Activated CD8-positive, alpha-beta memory T cell treated with anti-CD3 and anti-CD28 coated beads for 1 hour (primary cell): ENCODE measurements at places on chromosomes 3 and 15.

DNA sequence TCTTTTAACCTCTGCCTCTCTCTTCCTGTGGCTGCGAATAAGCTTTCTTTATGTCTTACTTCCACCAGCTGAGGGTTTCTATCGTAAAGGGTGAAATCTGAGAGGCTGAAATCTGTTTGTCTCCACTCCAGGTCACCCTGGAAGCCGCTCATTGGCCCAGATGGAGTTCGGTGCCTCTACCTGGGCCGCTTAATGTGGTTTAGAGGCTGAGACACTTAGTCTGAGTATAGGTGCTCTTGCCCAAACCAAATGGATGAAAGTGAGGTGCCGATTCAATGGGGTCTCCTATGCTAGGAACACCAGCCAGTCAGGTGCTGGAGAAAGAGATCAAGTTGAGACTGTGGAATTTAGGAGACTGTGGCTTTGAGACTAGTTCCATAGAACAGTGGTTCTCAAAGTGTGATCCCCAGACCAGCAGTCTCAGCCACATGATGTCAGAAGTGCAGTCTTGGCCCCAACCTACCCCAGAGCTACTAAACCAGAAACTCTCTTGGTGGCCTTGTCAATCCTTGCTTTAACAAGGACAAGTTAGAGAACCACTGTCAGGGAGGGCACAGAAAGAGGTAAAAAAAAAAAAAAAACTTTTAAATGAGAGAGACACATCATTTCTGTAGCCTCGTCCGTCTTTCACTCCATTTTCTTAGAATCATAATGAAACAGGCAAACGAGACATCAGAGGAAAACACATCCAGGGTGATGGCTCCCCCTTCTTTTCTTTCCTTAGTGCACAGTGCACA is 54.9 kb upstream of the CCR2 start:
- DNase-seq: no peak

DNA sequence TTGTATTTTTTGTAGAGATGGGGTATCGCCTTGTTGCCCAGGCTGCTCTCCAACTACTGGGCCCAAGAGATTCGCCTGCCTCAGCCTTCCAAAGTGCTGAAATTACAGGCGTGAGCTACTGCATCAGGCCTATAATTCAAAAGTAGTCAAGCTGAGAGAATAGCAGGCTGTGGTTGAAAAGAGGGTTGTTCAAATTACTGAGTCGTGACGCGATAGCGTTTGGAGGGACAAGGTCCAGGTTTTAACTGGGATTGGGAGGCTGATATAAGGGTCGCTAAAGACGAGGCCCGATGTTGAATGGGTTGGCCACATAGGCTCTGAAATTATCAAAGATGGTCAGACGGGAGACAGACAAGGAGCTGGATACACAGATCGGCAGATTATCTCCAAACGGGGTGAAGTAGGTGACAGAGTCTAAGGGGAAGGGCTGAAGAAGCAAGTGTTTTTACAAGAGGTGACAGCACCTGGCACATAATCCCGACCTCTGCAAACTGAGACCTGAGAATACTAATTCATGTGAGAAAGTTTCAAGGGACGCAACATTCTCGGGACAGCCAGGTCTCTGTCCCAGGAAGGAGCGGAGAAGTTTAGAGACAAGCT is 759 bp upstream of the ARID3B start:
- no peak for DNase-seq

GRCh38 chr3:11549580-11550140 is 94.1 kb downstream of the VGLL4 start:
- DNase-seq: no peak

DNA sequence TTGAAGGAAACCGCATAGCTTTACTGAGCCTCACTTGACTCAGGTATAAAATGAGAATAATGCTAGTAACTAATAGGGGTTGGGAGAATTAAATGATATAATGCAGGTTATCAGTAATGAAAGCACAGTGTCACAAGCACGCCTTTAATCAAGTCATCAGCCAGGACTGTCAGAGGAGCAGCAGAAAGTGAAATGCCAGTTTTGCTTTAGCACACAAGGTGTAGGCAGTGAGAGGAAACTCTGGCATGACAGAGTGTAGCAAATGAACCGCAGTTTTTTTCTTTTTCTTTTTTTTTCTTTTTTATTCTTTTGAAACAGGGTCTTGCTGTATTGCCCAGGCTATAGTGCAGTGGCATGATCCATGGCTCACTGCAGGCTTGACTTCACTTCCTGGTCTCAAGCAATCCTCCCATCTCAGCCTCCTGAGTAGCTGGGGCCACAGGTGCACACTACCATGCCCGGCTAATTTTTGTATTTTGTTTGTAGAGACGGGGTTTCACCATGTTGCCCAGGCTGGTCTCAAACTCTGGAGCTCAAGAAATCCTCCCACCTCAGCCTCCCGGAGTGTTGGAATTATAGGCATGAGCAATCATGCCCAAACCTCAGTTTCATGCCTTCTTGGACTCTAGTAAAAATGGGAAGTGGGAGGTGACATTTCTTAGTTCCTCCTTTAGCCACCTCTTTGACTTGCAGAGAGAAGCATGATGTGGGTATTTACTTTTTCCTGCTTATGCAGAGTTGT is 9.7 kb upstream of the SCAANT1 start:
- no peak for DNase-seq

GRCh38 chr3:179961071-179961702 is 75.5 kb downstream of the PEX5L start:
- DNase-seq: no peak

DNA sequence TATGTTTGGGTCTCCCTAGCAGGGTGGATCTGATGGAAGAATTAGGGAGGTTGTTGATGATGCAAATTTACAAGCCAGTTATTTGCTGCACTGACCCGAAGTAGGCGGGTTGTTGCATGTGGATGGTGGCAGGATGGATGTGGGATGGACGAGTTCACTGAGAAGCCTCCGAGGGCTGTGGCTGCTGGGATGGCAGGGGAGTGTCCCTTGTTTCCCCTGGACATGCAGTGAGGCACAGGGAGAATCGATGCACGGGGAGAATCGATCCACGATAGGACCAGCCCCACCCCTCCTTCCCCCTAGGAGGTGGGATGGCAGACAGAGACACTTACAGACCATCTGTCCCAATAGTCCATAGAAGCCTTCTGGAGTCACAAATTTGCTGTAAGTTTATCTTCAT is 31.0 kb upstream of the KLF13 start:
- DNase-seq: no peak

- DNase-seq: no peak
These were observed 640 bp downstream of the MB21D2 start for GRCh38 chr3:192917028-192917403.

GRCh38 chr3:11246663-11246970 is 25.6 kb upstream of the ATG7 start:
- DNase-seq: no peak

GRCh38 chr15:22262613-22263020 is 182.3 kb downstream of the OR4M2 start:
- no peak for DNase-seq

GRCh38 chr3:62817678-62818077 is 57.5 kb downstream of the CADPS start:
- no peak for DNase-seq

DNA sequence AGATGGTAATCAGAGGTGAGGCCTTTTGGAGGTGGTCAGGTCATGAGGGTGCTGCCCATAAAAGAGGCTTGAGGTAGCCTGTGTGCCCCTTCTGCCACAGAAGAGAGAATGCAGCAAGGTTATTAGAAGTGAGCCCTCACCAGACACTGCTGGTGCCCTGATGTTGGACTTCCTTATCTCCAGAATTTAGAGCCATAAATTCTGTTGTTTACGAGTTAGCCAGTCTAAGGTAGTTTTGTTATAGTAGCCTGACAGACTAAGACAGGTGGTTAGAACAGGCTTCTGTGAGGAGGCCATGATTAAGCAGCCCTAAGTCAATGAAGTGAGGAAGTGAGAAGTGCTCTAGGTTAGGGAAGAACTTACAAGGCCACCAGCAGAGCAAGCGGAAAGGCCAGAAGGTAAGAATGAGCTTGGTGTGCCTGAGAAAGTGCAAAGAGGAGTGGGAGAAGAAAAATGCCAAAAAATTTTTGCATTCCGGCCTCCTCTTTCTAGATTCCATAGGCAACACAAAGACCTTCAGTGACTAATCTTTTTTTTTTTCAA is 44.2 kb upstream of the STT3B start:
- DNase-seq: no peak

- DNase-seq: no peak
These were observed 38.4 kb downstream of the PLCL2 start for GRCh38 chr3:16923112-16923511.

GRCh38 chr15:25416693-25417092 is 22.1 kb downstream of the UBE3A start:
- no peak for DNase-seq

DNA sequence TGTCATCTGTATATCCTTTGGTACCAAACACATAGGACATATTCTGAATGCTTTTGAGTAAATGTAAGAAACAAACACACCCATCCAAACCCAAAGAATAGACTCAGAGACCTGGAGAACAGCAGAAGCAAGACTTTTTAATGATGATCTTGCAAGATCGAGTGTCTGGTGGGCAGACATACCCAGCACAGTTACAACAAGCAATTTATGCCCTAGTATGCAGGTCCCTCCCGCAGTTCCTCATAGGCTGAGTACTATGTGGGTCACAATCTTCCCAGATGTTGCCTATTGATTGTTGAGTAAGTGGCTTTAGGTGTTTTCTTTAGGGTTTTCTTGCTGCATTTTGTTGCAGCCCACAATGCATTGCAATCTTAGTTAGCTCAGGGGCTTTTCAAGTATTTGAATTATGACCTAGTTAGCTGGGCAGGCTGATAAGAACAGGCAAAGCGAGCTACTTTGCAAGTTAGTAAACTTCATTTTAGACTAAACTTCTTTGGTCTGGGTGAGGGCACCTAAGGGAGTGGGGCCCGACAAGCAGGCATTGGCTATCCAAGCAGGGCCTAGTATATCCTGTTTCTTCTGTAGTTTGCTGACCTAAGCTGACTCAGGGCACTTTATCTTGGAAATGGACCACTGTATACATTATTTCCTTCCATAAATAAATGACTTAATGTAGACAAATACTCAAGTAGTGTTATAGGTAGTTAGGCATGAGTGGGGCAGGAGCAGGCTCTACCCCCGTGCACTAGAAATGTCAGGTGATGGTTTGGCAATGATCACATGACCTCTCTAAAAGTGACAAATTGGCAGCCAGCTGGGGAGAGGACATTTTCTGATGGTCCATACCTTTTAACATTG is 87.3 kb upstream of the LIPC start:
- no peak for DNase-seq

DNA sequence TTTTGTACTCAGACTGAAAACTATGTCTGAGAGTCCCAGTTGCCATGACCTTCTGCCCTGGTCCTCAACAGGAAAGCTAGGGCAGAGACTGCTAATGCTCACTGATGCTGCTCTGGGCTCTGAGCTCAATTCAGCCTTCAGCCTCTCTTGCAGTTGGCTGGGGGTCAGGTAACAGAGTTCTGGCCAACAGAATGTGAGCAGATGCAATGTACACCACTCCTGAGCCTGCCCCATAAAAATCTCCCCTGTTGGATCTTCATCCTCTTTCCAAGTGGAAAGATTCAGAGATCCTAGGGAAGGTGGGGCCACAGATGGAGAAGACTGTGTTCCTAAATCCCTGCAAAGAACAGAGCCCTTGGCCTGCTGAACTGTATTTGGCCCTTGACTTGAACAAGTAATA is 87.8 kb downstream of the PDZRN3 start:
- DNase-seq: no peak
